ENCODE measurements at places on chromosomes 4 and X. TPM values are rescaled to one million over a fixed set of nuclear protein-coding genes. Genes with fewer than 3 reads are reported as not detected.

GRCh38 chr4:168999809-169000208 is 10.2 kb downstream of the CBR4 start:
- DNase-seq: no peak

Gene TLR6
- polyA plus RNA-seq: 1.8 TPM

- no peak for DNase-seq
Measured at GRCh38 chrX:141405853-141406492, 163.7 kb upstream of the SPANXC start.

Gene PTCHD1
- polyA plus RNA-seq: 1.2 TPM

DNA sequence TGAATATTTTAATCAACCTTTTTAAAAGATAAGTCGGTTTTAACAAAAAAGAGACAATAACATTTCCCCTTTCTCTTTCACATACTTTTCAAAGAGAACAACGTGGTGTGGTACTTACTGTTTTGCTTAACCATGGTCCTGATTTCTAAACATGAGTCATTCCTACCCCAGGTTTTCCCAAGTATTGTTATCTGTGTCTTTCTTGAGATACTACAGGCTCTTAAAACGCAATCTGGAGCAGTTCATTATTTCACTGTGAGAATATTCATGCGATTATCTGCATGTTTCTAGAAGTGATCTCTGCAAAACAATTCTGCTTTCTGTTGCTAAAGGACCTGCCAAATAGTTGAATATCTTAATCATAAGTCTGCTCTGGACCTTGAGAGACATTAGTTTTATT is 127.3 kb downstream of the TENM3 start:
- no peak for DNase-seq

GRCh38 chr4:64581422-64581821 is 172.2 kb upstream of the TECRL start:
- DNase-seq: no peak

- no peak for DNase-seq
Measured at GRCh38 chr4:176927664-176928063, 134.9 kb upstream of the VEGFC start.

- no peak for DNase-seq
Measured at GRCh38 chrX:43121637-43122036, 343.7 kb upstream of the PPP1R2C start.

Gene PDE5A
- 57.7 TPM for polyA plus RNA-seq

GRCh38 chr4:173319696-173320095 is 14.5 kb downstream of the HMGB2 start:
- no peak for DNase-seq

Gene AWAT2
- polyA plus RNA-seq: not detected

DNA sequence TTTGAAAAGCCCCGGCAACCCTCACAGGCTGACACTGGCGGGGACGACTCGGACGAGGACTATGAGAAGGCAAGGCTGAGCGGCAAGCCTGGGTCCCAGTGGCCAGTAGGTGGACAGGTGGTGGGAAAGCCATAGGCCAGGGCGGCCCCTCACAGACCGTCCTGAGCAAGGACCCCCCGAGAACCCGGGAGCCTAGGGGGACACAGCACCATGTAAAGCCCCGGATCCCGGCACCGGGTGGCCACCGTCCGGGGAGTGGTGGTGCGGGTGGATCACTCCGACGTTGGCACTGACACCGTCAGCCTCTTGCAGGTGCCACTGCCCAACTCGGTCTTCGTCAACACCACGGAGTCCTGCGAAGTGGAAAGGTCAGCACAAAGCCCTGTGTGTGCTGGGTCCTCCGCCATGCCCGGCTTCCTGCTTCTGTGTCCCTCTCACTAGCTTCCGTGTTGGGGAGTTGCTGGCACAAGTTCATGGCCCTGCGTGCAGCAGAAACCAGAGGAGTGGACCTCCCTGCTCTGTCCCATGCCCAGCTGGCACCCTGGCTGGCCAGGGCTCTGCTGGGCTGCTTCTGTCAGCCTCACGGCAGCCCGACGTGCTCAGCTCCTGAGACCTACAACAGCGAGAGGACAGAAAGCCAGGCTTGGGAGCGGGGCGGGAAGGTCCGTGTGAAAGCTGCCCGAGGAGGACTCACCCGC is 11.9 kb upstream of the ADD1 start:
- no peak for DNase-seq

Gene XIAP
- 46.2 TPM for polyA plus RNA-seq

Gene CD38
- polyA plus RNA-seq: 1.1 TPM

- no peak for DNase-seq
Measured at GRCh38 chrX:154599531-154599930, 14.6 kb downstream of the CTAG1A start.

- no peak for DNase-seq
Measured at GRCh38 chr4:124936427-124936826, 223.9 kb upstream of the ANKRD50 start.

Gene BMP2K
- polyA plus RNA-seq: 25.8 TPM

- no peak for DNase-seq
Measured at GRCh38 chrX:2697306-2697705, 6.2 kb downstream of the CD99 start.

DNA sequence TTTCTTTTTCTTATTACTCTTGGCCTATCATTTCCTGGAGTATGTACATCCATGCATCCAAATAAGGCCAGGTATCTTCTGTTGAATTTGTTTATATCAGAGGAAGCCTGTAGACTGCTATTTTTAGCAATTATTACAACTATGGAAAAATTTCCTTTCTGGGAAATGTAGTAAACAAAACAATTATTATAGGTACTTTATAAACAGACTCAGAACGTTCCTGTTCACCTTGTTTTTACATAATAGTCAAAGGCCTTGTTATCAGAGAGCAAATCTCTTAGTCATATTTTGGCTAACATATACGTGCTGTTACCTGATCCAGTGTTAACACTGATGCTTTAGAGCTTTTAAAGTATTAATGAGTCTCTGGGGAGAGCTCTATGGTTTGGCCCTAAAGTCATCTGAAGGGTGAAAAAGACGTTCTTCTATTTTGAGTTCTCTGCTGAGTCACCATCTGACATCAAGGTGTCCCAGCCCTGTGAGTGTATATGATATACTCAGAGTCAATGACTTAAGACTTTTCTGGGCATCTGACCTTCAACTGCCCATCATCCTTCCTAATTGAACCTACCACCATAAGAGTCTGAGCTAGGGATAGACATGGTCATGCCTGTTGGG is 7.3 kb downstream of the SPARCL1 start:
- DNase-seq: no peak

Gene HTN3
- polyA plus RNA-seq: not detected

GRCh38 chr4:14888790-14889572 is 113.3 kb upstream of the CPEB2 start:
- DNase-seq: no peak

Gene OTUD6A
- not detected for polyA plus RNA-seq
